Sigmoid colon (tissue), 7 donors: ENCODE measurements at places on chromosomes 11 and 22. TPM values are rescaled to one million over a fixed set of nuclear protein-coding genes. Genes with fewer than 3 reads are reported as not detected.

The IGLL5 gene
- not detected for total RNA-seq

The BTG4 gene
- total RNA-seq, result not detected

The KRTAP5-7 gene
- not detected for total RNA-seq

- DNase-seq, result no peak
Measured at GRCh38 chr22:46410291-46410808, 74.8 kb downstream of the TRMU start.

- DNase-seq, result peak; percentile 44
Measured at GRCh38 chr11:1992111-1992510, 5.5 kb downstream of the H19 start.

- DNase-seq, result no peak
Measured at GRCh38 chr11:13228572-13228971, 49.0 kb upstream of the BMAL1 start.

DNA sequence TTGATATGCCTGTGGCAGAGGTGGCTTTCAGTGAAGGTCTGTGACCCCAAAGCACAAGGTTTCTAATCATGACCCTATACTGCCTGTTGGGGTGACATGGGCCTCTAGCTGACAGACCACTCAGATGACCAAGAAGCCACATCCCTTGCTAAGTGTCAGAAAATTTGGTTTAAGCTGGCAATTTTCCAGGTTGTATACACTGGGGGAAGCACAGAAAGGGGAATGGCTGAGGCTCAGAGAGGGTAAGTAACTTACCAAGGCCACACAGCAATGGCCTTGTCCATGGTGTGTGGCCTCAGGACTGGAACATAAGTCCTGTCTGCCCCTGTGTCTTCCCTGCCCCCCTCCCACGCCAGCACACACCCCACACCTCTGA is 66.9 kb upstream of the PRDM11 start:
- no peak for DNase-seq

GRCh38 chr11:118488480-118489109 is 38.7 kb upstream of the TTC36 start:
- peak; percentile 74 for DNase-seq

DNA sequence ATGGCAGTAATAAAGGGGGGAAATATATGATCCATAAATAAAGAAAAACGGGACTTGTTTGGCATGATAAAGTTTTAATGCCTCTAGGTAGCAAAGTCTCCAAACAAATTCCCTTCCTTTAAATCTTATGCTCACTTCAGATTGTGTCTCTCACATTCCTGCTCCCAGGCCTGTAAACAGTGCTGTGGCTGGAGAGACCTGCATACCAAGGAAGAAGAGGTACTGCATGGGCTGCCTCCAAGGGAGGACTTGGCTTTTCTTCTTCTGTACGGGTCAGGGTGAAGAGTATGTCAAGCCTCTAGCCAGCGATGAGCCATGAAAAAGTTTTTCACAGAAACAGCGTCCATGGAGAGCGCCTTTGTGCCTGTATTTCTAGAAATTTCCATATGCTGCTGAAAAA is 161.8 kb downstream of the KIRREL3 start:
- DNase-seq, result no peak

DNA sequence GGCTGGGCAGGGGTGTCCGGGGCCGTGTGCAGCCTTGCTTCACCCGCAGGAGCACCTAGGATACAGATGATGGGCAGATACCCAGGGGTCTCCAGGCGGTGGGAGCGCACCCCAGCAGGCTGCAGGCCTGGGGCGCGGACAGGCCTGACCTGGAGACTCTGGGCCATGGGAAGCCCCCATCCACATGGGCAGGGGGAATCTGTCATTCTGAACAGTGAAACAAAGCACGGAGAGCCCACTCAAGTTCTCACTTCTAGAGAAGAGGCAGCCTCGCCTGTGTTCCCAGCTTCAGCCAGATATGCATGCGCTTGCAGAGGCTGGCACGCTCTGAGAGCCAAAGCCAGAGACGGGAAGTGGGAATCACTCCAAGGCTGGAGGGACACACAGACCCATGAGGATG is 333.1 kb downstream of the BRD1 start:
- no peak for DNase-seq
